Left colon (tissue), 2 donors: ENCODE measurements at places on chromosomes 6 and 20. TPM values are rescaled to one million over a fixed set of nuclear protein-coding genes. Genes with fewer than 3 reads are reported as not detected.

GRCh38 chr20:21395666-21396598 lies 1.4 kb downstream of the NKX2-4 start:
- DNase-seq, result no peak

DNA sequence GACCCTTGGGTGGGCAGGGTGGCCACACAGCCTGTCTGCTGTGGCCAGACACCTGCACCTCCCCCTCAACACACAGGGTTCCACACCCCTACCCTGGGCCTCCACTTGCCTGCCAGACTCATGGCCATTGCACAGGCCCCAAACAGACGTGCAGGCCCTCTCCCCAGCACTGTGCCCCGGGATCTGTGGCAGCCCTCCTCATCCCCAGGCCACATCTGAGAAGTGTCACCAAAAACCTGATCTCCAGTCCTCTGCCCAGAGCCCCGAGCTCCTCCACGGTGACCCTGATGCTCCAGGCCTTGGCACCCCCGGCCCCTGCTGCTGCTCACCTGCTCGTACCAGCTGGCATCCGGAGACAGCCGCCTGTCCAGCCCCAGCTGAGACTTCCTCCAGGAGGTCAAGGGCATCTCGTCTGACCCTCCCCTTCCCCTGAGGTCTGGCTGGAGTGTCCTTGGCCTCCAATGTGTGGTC lies 160.1 kb downstream of the DLL1 start:
- no peak for DNase-seq

DNA sequence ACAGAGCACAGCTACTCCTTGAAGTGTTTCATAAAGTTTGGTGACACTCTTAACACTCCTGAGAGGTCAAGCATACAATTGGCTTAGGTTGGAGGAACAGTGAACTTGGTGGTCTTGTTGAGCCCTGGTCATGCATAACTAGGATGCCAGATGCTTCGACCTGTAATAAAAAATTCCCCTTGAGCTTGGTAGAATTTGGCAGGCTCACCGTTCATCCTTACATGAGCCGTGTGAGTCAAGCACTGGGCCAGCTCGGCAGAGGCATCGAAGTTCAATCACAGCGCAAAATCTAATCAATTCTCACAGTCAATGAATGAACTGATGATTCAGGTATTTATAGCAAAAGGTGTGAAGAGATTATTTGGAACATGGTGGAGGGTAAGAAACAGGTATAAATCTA lies 33.7 kb downstream of the CYP24A1 start:
- no peak for DNase-seq

DNA sequence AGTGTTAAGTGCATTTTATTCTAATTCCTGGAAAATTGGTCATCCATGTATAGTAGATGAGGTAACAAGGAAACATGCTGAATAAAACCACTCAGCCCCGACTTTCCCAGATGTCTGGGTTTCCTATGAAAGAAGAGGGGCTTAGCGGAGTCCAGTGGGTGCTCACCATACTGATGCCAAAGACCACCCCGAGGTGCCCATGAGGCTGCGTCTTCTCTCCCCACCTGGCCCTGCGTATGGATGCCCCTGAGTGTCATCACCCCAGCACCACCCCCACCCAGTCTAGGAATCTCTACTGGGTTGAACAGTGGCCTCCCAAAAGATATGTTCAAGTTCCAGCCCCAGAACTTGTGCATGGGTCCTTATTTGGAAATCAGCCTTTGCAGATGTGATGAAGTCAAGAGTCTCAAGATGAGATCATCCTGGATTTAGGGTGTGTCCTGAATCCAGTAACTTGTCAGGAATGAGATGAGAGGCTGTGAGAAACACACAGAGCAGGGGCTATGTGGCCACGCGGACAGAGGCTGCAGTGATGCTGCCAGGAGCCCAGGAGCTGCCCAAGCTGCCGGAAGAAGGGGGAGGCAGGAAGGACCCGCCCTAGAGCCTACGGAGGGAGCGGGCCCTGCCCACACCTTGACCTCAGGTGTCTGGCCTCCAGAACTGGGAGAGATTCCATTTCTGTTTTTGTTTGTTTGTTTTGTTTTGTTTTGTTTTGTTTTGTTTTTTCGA lies 124.6 kb upstream of the CDH4 start:
- no peak for DNase-seq

GRCh38 chr6:129867403-129867802 lies 6.3 kb upstream of the TMEM244 start:
- DNase-seq, result no peak

GRCh38 chr6:155880900-155881299 lies 425.3 kb upstream of the NOX3 start:
- no peak for DNase-seq

DNA sequence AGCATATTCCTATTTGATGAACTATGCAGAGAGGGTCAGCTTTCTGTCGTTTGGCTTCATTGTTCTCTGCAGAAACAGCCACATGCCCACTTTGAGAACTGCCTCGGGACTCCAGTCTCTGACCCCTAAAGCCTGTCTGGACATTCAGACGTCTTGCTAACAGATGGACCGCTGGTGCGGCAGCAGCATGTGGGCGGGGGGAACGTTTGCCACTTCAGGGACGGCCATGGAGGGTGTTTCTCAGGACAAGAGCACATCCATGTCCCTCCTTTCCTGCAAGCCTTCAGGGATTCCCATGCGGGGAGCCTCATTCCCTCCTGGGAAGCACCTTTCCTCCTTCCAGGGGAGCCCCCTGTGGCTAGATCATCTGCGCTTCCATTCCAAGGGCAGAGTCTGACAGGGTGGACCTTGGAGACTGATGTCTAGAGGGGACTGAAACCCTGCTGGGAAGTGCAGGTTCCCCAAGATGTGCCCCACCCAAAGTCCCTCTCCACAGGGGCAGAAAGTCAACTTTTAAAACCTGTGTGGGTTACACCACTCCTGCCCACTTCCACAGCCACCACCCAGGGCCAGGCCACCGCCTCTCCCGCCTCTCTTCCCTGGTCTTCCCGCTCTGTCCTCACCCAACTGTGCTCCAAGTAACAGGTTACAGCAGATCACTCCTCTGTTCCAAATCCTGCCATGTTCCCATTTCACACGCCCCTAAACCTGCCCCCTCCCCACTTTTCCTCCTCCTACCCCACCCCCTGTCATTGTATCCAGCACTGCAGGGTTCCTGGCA lies 94.8 kb upstream of the PMEPA1 start:
- DNase-seq, result no peak

GRCh38 chr6:56072856-56073255 lies 174.5 kb downstream of the COL21A1 start:
- no peak for DNase-seq

The CCN6 gene
- not detected for total RNA-seq

DNA sequence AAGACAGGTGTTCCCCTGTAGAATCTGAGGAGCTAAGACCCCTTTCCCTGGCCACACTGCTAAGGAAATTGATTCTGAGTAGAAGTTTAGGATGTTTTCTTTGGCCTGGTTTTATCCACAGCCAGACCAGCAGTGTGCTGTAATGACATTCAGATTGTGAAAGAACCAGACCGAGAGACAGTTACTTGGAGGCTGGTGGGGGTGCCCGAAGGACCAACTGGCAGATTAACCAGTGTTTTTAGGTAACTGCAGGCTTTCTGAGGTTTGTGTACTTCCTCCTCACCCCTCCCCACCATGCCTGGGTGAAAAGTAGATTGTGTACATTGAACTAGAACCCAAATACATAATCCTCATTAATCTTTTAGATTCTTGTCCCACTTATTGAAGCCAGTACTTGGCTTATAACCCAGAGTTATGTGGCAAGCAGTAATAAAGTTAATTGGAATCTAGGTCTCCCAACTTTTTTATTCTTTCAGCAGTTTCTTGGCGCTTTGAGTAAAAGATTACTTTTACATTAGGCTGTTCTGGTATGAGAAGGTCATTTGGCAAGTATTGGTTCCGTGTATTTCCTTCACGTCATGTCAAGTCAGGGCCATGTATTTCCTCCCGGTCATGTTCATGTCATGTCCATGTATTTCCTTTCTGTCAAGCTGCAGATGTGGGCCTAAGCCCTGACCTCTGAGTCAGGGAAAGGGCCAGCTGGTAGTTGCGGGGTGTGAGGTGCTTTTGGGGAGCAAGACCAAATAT lies 93.7 kb downstream of the TCP11 start:
- no peak for DNase-seq

The LRRN4 gene
- not detected for total RNA-seq

GRCh38 chr6:26034905-26035304 lies 52.3 kb upstream of the HFE start:
- no peak for DNase-seq

The NELFE gene
- 51.3 TPM for total RNA-seq

- no peak for DNase-seq
Observed at GRCh38 chr6:32484614-32484998, 44.9 kb downstream of the HLA-DRA start.

DNA sequence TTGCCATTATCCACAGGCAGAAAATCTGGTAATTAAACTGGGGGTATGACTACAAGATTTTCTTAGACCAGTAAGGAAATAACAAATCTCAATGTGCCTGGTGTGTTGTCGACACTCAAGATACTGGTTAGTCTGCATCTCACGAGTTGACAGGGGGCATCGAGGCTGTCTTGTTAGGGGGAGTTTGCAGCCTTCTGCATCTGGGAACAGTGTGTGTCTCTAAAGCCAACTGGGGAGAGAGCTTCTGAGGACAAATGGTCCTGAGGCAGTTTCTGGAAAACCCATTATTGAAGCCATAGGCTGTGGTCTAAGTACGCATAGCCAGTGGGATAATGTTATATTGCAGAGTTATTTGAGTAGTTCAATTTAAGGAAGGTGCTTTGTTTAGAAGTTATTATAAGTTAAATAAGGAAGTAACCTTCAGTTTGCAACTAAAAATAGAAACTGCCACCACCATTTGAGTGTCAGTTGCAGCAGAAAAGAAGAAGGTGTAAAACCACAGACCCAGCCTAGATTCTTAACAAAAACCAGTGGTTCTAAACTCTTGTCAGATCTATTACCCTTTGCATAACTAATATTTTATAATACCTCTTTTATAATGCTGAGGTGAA lies 15.4 kb upstream of the MAPK13 start:
- no peak for DNase-seq

The OR2H2 gene
- not detected for total RNA-seq

- no peak for DNase-seq
Observed at GRCh38 chr6:161318456-161318855, 44.6 kb upstream of the AGPAT4 start.

The CALHM6 gene
- 0.61 TPM for total RNA-seq

- DNase-seq, result no peak
Observed at GRCh38 chr20:14310977-14311627, 26.3 kb downstream of the FLRT3 start.

The CDH4 gene
- not detected for total RNA-seq

- no peak for DNase-seq
Observed at GRCh38 chr20:2279253-2279779, 16.5 kb upstream of the TGM3 start.

- DNase-seq, result no peak
Observed at GRCh38 chr6:11589261-11589660, 51.7 kb downstream of the TMEM170B start.

DNA sequence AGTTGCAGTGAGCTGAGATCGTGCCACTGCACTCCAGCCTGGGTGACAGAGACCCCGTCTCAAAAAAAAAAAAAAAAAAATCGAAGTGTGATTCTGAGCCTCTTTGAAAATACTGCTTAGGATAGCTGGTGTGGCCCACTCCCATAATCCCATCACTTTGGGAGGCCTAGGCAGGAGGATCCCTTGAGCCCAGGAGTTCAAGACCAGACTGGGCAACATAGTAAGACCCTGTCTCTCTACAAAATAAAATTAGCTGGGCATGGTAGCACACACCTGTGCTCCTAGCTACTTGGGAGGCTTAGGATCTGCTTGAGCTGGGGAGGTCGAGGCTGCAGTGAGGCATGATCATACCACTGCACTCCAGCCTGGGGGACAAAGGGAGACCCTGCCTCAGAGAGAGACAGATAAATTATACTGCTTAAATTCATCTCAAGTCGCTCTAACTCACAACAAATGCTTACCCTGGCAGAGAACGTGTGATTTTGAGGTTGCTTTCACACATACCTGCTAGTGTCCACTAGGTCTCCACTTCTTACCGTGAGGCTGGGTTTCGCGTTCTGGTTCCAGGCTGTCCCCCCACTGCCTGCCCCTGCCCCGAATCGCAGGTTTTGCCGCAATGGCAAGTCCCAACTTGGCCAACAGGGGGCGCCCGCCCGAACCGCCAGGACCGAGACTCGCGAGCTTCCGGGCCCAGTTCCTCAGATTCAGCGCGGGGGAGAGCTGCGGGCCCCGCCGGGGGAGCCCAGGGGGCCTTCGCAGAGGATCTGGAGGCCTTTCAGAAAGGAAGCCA lies 12.3 kb upstream of the TMC2 start:
- DNase-seq, result peak; percentile 79

GRCh38 chr20:20680991-20681508 lies 31.4 kb downstream of the RALGAPA2 start:
- DNase-seq, result no peak

GRCh38 chr20:8454137-8454712 lies 322.2 kb downstream of the PLCB1 start:
- no peak for DNase-seq

GRCh38 chr6:168242940-168243225 lies 76.7 kb downstream of the DACT2 start:
- DNase-seq, result no peak

- DNase-seq, result peak; percentile 29
Observed at GRCh38 chr20:37627060-37627766, 66.6 kb upstream of the CTNNBL1 start.

The PHACTR3 gene
- 5.5 TPM for total RNA-seq

The EDN3 gene
- total RNA-seq, result 63.1 TPM

- no peak for DNase-seq
Observed at GRCh38 chr6:139547122-139547776, 172.8 kb upstream of the CITED2 start.

- no peak for DNase-seq
Observed at GRCh38 chr20:9122571-9122970, 53.7 kb downstream of the PLCB4 start.

DNA sequence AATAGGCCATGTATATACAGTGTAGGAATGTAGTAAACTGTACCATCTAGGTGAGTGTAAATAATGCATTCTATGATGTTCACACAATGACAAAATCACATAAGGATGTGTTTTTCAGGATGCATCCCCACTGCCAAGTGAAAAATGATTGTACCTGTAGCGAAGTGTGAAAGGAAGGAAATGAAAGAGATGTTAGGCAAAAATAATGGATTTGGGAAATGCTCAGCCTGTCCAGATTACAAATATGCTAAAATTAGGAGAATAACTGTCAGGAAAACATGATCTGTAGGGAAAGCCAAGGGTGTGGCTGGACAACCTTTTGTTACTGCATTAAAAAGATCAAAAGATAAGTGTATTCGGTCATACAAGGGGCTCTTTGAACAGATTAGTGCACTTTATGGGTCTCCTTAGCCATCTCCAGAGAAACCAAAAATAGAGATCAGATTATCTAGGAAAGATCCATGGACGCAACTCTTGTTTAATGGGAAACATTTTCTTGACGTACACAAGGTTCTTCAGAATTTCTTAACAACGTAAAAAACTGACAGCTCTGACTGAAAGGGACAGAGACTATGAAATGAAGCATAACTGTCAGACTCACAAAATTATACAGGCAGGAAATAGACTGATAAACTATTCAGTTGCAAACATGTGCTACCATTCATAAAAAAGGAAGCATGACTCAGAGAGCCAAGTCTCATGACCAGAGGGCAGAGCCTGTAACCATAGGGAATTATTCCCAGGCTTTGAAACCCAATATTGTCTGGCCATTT lies 253.6 kb upstream of the RAB32 start:
- DNase-seq, result no peak

The MRPS10 gene
- 30.6 TPM for total RNA-seq
